Activated naive CD4-positive, alpha-beta T cell treated with anti-CD3 and anti-CD28 coated beads, Interleukin-2, amount 50 U/mL, for 16 hours (primary cell): ENCODE measurements at places on chromosomes 7 and 10.

DNA sequence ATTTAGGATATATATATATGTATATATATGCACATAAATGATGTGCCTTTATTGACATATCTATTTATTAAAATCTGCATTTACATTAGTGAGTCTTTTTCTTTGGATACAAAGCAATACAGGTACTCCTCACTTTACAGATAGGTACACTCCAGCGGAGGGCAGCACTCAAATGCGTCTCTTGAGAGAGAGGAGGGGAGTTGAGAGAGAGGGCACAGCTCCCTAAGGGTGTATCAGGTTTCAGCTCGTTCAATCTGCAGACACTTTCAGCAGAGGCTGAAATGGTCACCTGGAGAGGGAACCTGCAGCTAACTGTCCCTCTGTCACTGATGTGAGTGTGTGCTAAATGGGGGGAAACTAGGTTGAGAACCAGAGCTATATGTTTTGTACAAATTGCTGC, 21.5 kb downstream of the C10orf53 start:
- DNase-seq: no peak

DNA sequence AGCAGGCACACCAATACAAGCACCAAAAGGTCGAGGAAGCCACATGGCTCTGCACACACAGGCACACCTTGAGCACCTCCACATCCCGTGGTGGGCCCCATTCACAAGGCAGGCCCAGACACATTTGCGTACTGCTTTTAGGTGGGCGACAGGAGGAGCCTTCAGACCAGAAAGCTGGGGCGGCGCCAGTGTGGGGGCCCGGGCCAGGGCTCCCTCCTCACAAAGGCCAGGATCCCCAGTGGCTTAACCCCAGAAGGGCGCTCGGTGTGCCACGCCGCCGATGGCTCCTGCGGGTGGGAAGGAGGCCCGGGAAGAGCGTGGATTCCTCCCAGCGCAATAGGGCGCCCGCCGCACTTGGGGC, 2.8 kb upstream of the SMARCD3 start:
- no peak for DNase-seq

DNA sequence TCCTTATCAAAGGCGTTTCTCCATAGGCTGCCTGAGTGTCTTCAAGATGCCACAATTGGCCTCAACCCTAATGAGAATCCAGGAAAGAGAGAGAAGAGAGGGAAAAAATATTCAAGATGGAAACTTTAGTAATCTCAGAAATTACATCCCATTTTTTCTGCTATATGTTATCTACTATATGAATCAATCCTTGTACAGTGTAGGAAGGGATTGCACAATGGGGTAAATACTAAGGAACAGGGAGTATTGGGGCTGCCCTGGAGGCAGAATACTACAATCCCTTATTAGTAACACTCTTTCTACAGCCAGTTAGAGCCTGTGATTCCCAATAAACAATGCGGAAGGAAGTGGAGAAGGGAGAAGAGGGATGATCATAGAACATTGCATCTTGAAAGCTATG, 27.9 kb downstream of the TFPI2 start:
- DNase-seq: no peak

- no peak for DNase-seq
Measured at GRCh38 chr7:96992192-96993005, 13.0 kb upstream of the DLX6 start.

DNA sequence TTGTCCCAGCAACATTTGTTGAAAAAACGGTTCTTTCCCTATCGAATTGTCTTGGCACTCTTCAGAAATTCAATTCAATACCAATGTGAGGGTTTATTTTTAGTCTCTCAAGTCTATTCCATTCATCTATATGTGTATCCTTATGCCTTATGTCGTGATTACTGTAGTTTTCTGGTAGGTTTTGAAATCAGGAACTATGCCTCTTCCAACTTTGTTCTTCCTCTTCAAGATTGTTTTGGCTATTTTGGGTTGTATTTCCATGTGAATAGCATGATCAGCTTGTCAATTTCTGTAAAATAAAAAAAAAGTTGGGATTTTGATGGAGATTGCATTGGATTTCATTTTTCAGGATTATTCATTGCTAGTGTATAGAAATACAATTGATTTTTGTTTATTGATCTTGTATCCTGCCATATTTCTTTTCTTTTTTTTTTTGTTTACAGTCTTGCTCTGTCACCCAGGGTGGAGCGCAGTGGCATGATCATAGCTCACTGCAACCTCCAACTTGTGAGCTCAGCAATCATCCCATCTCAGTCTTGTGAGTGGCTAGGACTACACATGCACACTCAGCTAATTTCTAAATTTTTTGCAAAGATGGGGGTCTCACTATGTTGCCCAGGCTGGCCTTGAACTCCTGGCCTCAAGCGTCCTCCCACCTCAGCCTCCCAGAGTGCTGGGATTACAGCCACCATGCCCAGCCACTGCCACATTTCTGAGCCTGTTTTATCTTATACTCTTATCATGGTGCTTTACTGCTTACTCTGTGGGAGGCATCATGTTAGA, 46.2 kb upstream of the MKLN1 start:
- DNase-seq: no peak

DNA sequence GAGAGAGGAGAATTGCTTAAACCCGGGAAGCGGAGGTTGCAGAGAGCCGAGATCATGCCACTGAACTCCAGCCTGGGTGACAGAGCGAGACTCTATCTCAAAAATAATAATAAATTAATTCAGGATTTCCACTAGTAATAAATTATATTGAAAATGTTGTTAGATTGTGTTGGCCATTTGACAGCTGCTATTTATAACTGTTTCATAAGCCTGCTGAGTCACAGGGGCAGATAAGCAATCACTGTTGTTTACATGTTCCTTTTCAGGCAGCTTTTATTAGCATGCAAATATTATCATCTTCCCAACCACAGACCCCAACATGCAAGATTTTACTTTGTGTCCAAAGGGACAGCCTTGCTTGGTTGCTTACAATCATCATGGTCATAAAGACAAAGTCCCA, 49.5 kb upstream of the ZNF138 start:
- no peak for DNase-seq

- no peak for DNase-seq
Measured at GRCh38 chr7:43701929-43702328, 27.4 kb downstream of the COA1 start.

DNA sequence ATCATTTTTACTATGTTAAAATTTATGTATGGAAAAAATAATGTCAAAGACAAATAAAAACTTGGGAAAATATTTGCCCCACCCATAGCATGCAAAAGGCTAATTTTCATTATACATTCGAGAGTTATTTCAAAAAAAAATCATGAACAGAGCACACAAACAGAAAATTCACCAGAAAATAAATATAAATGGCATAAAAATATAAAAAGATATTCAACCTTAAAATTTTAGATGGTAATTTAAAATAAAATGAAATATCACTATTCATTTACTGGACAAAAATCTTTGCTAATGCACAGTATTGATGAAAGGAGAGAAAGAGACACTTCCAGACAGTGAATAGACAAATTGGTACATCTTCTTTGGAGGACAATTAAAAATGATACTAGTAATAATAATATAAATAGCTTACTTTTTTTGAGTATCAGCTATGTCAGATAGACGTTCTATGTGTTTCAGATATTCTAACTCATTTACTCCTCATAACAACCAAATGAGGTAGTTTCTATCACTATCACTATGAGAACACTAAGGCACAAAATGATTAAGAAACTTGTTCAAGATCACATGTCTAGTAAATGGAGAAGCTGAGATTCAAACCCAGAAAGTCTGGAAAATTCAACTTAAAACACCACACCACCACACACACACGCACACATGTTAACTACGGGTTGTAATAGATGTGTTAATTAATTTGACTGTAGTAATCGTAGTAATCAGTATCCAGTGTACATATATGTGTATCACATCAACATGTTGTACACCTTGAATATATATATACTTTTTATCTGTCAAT, 63.0 kb downstream of the CCDC71L start:
- DNase-seq: no peak

DNA sequence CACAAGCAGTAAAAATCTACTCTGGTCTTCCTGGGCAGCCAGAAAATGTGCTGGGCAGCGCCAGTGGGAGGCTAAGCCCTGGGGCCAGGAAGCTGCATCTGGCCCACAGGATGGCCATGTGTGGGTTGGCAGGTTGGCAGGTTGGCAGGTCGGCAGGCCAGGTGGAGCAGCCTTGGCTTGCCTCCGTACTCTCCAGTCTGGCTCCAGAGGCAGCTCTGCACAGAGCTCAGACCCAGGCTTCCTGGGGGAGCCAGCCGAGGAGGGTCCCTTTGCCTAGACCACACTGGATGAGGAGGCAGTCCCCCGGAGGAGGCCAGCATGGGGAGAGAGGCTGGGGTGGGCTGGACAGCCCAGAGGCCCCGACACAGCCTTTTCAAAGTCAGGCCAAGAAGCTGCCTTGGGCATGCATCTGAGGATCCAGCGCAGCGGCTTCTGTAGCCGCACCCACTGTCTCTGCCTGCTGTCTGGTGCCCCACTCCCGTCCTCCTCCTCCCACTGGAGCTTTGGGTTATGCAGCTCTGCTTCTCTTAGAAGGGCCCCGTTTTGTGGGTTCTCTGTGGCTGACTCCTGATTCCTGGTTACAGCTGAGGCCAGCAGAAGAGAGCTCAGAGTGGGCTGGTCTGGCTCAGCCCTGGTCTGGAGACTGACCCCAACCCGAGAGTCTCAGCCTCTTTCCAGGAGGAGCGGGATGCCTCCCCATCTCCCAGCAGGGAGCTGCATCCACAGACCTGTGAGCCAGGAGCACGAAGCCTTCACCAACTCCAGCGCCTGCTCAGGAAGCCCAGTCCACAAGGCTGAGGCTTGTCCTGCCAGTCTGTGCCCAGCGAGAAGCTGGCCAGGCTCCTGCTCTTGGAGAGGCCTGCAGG, 44.6 kb downstream of the CFAP46 start:
- DNase-seq: no peak

GRCh38 chr10:132859084-132859855, 73.3 kb upstream of the NKX6-2 start:
- peak; percentile 5 for DNase-seq

DNA sequence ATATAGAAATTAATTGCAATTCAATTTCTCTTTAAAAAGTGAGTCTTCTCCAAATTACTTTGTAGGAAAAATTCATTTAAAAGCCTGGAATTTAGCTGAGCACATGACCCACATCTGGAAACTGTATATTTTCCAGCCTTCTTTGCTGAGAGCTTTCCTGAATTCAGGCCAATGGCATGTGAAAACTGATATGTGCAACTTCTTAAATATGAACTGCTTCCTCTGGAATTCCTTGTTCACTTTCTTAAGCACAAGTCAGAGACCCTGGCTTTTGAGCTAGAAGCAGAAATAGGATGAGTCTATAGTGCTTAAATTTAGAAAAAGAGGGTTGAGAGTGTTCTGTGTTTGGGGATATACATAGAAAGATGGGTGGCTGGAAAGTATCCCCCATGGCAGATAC, 365.1 kb upstream of the MTPN start:
- DNase-seq: no peak

DNA sequence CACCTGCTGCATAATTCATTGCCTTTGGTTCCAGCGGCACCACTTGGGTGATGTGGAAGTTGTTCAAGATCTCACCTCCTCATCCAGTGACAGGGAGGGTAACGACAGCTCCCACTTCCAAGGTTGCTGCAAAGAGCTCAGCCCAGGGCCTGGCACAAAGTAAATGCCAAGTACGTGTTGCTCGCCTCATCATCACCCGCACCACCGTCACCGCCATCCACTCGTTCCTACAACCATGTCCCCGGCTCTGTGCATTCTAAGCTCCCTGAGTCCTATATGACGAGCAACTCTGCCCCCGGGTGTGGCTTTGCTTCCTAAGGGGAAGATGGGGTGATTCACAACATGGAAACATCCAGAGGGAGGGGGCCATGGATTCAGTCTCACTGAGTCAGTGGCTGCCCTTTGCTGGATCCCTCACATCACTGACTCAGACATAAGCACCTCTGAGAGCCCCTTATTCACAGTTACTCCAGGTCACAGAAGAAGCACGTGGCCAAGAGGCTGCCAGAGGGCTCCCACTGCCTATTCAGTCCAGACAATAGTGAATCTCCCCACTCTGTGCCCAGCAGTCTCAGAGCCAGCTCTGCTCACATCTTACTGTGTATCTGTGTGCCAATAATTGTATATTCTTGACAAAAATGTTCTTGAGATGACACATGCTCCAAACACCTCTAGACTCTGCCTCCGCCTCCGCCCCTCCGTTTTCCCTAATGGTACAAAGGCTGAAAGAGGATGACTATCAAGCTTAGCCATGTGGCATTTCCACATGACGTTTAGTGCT, 159.1 kb downstream of the GFRA1 start:
- DNase-seq: no peak

DNA sequence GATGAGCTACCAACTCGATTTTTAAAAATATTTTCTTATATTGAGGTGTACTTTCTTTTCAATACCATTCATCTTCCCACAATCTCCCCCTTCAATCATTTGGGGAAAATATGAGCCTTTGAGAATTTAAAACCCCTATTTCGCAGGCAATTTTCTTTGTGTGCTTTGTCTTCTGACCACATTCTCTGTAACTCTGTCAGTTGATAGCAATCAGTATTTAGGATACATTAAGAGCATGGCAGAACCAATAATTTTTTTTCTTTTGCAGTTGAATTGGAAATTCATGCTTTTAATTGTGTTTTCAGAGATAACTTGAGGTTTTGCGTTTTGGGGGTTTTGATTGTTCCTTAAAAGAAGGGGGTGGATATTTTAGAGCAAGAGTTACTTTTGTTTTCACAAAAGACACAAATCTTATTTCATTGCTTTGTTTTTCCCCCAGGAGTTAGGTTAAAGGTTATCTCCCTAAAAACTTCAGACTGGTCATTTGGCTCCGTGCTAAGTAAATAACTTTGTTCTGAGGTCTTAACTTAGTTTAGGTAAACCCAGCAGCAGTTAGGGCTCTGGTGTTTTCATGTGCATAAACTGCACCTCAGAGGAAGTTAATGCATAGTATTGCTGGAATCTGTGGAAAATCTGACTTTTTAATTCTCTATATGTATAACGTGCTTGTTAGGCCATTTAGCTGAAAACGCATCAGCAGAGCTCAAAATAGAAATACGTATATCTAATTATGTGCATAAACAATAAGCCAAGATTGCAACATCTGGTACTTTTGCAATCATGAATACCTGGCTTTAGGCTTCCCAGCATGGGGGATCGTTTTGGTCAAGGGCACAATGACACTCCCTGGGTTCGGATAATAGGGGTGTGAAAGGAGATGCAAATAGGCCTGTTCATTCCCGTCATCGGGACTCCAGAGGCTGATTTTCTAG, 676.4 kb upstream of the ANKRD30A start:
- no peak for DNase-seq

GRCh38 chr10:127919418-127920271, 12.7 kb downstream of the PTPRE start:
- DNase-seq: no peak

- DNase-seq: no peak
Measured at GRCh38 chr10:70762441-70763175, 22.6 kb downstream of the TBATA start.

DNA sequence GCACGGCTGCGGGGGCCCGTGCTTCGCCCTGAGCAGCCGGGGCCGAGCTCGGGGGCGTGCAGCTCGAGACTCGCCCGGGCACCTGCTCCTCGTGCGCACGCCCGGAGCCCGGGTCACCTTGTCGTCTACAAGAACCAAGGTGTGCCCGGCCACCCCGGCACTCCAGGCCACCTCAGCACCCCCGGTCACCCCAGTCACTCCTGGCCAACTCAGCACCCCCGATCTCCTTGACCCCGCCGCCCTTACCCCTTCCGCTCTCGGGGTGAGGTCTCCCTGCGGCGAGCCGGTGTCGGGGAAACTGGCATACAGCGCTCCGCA, 268 bp upstream of the IGFBP3 start:
- no peak for DNase-seq

- DNase-seq: peak; percentile 9
Measured at GRCh38 chr7:128108641-128109423, 77.6 kb upstream of the LRRC4 start.
